ENCODE measurements at places on chromosomes 2 and 18.

GRCh38 chr2:8018956-8019355 is 662.9 kb upstream of the ID2 start:
- no peak for DNase-seq

DNA sequence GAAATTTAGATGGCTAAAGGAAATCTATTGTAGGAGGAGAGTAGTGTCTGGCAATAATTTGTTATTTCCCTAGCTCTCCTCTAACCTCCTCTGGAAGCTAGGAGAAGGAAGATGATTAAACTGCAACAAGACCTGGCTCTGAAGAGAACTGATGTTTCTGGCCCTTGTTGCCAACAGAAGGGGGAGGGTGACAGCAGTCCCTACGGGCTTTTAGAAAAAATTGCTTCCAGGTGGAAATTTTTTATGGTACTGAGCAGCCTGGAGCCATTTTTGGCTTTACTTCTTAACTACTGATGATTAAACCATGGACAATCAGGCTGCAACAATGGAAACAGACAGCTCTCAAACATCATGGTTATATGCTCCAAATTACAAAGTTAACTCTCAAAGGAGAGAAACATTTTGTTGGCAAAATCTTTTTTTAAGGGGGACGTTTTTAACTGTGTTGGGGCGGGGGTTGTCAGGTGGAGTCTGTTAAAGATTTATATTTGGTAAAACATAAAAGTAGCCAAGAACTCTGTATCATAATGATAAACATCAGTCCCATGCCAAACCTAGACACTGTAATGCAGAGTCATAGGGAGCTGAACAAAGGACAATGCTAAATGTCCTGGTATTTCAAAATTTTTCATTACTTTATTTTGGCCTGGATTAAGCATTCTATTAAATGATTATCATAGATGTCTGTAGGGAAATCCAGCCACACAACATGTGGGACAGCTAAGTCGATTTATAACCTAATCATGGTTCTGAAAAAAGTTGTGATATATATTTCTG is 70.0 kb downstream of the EXOC6B start:
- DNase-seq, result no peak

DNA sequence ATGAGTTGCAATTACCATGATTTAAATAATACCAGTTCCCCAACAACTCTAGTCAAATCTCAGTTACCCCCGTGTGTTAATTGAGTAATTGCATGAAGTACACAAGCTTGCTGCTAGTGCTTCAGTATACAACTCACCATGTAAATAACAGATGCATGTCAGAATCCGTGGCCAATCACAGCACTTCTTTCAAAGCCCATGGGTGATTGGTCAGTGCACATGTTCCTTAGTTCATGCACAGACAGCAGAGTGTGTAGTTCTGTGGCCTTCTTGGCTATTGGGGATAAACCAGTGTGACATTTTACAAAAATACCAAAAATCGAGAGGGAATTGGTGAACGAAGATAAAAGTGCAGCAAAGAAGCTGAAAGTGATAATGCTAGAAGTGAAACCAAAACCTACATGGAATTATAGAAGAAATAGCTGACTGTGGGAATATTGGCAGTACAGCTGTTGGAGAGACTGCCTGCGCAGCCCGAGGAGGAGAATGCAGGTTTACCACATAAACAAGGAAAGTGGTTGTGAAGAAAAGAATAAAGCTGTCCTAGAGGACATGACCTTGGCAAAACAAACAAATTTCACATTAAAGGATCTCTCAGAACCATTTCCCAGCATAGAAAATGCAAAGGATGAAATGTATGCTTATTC is 59.4 kb downstream of the NEDD4L start:
- DNase-seq, result no peak

- peak; percentile 48 for DNase-seq
Measured at GRCh38 chr18:22465859-22466457, 48.2 kb upstream of the CTAGE1 start.

DNA sequence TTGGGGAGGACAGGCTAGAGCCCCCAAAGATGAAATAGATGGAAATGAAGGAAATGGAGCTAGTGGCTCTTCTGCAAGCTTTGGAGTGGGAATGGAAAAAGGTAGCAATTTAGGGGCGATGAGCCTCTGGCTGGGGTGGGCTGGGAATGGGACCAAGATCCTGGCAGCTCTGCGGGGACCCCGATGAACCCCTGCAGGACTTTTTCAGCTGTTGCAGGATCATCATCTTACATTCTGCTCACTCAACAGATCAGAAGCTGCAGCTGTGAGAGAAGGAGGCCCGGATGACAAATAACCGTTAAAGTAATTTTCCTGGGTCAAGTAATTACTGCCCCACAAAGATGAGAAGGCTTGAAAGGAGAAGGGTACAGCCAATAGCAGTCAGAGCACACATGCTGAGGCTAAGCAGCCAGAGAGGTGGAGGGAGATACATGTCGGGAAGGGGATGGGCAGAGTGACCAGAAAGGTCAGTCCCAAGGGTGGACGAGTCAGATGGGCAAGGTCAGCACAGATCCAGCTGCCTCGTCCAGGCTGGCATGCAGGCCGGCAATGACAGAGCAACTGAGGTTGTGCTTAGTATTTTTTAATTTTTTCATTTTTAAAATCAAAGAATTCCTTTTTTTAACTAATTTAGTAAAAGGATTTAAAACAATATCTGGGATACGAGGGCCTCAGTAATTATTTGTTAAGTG is 245.0 kb upstream of the RAB6C start:
- DNase-seq, result no peak

GRCh38 chr2:85265304-85265703 is 62.5 kb downstream of the TGOLN2 start:
- no peak for DNase-seq

GRCh38 chr2:163729636-163730273 is 6.1 kb downstream of the FIGN start:
- DNase-seq, result no peak

GRCh38 chr2:85758361-85759256 is 4.8 kb downstream of the ATOH8 start:
- no peak for DNase-seq

DNA sequence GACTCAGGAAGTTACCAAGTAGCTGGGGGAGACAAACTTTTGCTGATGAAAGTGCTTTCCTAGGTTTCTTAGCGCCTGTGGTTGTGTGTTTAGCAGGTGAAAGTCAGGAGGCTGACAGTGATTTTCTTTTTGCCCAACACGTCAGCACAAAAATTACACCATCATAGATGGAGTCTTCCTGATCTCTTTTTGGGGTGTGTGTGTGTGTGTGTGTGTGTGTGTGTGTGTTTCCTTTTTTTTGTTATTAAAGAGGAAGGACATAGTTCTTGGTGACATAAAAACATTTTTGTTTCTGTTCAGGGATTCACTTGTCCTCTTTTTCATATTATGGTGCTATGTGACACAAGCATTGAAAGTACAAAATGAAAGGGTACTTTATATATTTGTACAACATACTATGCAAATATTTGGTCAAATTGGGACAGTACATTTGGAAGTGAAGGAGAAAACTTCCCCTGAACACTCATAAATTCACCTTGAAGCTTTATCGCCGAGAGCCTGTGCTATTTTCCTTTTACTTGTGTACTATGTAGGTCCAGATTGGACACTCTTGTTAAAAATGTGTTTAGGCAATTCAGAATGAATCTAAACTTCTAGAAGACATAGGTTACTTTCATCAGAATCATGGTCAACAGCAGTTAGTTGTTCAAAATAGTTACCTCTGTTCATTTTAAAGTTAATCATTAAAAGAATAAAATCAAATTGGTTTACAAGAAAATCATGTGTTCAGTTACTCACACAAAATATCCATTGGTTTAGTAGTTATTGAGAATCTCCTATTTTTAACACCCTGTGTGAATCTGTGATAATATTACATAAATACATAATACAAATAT is 491.9 kb downstream of the IRS1 start:
- no peak for DNase-seq

DNA sequence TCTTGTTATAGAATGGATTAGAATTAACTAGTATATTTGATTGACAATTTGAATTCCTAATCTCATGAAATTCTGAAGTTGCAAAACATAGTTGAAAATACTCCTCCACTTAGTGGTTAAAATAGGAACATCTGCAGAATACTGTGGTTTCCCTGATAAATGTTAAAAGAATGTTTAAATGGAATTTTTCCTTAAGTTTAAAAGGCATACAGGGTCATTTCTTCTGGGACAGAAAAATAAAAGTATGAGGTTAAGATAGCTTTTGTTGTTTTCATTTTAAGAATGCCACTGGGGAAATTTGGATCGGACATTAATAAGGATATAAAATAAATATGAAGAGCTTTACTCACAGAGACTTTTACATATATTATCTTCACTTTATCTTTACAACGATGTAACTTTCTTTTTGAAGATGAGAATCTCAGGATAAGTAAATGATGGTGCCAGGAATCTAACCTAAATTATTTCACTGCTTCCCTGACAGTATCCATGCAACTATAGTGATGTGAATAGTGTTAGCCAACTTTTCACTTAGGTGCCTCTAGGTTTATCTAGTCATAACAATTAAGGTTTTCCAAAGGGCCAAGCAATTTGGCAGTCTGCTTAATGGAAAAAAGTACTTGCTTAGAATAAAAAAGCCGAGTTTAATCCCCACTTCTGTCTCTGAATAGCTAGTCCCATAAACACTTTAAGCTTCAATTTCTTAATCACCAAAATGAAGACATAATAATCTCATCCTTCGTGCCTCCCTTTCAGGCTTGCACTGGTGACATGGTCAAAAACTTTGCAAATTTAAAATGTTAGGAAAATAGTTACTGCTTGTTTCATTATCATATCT is 151.8 kb upstream of the STK17B start:
- DNase-seq, result no peak

DNA sequence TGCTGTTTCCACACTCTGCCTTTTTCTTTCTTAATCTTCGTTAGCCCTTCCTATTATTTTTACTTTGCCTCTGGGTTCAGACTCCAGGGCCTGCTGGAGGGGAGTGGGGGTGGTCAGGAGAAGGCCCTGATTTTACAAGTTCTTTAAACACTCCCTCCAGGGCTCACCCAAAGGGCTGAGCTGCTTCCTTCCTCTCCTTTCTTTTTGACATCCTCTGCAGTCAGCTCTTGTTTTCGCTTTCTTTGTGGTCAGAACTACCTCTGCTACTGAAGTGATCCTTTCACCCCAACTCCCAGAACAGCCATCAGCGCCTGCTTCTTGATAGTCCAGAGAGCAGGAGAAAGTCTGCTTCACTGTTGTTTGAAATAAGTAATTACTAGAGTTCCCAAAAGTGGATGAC is 925.7 kb downstream of the EPHA4 start:
- DNase-seq, result no peak

DNA sequence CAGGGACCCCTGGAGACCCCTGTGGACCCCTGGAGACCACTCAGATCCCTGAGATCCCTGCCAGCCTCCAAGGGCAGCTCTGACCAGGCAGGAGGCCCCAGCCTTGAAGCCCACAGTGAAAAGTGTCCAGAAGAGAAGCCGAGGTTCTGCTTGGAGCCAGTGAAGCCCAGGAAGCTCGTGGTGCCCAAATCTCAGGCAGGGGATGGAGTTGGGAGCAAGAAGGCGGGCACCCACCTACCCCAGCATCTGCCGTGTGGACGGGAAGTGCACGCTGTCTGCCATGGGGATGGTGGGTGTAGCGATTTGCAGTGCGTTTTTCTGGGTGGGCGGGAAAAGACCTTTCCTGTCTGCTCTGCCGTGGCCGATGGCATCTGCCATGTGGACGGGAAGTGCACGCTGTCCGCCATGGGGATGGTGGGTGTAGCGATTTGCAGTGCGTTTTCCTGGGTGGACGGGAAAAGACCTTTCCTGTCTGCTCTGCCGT is 120.6 kb upstream of the CTDP1 start:
- no peak for DNase-seq

GRCh38 chr2:125185691-125186270 is 1160.7 kb downstream of the CNTNAP5 start:
- DNase-seq, result no peak

- DNase-seq, result no peak
Measured at GRCh38 chr2:235291461-235291860, 202.4 kb upstream of the AGAP1 start.

DNA sequence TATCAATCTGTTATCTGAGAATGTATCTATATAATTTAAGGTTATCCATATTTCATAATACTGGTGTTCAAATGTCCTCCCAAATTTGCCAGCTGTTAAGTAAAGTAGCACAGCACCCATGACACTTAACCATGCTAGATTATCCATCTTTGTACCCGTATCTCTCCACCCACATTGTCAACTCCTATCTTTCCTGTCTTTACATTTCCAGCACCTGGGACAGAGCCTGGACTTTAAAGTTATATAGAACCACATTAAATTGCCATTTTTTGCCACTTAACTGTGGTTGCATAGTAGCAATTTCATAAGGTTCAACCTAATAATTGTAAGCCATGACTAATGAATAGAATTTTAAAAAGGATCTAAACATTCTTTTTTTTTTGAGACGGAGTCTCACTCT is 226.7 kb downstream of the NCKAP5 start:
- DNase-seq, result no peak

DNA sequence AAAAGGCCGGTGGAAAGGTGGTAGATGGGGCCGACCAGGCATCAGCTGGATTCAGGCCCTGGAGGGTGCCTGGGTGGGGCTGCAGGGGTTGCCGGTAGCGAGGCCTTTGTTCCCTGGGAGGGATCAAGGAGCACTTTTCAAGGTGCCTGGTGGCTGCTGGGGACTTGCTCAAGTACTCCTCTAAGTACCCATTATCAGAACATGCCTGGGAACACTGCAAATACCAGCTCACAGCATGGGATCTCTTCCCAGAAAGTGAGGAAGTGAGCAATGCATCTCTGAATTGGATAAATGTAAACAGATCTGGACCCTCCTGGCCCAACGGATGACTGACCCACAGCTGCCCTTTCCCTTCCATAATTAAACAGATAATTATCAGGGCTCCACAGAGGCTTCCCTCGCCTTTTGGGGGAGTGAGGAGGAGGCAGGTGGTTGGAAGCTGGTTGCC is 210.5 kb downstream of the SH3RF3 start:
- DNase-seq, result no peak

DNA sequence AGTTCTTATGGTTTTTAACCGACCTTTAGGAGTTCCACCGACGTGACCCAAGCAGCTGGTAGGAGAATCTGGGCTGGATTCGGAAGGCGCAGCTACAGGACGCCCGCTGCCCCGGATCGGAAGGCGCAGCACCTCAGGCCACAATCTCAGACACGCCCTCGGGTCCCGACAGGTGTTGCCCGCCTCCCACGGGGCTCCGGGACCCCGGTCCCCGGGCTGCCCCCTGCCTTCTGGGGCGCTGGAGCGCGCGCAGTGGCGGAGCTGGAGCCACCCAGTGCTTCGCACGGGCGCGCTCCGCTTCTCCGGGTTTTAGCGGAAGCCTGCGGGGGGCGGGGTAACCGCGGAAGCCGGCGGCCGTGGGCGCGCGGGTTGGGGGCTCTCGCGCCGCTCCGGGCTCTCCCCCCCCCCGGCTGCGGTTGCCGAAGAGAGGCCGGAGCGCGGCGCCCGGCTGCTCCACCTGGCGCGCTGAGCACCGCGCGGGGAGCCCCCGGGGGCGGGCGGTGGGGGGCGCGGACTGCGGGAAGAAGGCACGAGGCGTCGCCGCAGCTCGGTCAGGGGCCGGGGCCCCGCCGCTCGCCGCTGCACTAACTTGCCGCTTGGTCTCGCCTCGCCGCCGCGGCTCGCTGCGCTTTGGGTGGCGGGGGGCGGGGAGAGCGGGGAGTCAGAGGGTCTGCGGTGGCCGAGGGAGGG is 718.8 kb downstream of the DPP10 start:
- no peak for DNase-seq
